ENCODE measurements at places on chromosomes 3 and 15. TPM values are rescaled to one million over a fixed set of nuclear protein-coding genes. Genes with fewer than 3 reads are reported as not detected.

DNA sequence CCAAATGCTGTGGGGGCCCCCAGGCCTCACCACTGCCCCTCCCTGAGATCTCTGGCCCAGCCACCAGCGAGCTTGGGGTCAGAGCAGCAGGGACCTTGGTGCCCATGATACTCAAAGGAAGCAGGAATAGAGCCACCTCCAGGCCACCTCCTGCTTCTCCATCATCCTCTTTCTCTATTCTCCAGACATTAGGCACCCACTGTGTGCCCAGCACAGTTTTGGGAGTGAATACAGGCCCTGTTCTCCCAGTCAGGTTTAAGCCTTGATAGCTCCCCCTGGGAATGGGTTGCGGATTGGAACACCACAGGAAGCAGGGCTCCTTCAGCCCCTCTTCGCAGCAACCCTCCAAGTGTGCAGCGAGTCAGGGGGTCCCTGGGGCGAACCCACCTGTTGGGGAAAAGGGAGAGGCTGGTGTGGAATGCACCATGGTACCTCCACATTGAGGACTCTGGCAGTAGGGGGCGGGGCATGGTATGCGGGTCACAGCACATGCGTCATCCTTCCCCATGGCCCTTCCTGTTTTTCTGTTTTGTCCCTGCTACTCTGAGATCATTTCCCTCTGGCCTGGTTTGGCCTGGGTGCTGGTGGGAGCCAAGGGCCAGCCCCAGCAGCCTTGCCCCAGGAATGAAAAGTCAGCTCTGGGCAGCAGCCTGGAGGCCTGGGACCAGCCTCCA is 14.2 kb upstream of the SEMA3B start:
- no peak for DNase-seq

DNAJC17 gene
- polyA plus RNA-seq, result 50.9 TPM

DNA sequence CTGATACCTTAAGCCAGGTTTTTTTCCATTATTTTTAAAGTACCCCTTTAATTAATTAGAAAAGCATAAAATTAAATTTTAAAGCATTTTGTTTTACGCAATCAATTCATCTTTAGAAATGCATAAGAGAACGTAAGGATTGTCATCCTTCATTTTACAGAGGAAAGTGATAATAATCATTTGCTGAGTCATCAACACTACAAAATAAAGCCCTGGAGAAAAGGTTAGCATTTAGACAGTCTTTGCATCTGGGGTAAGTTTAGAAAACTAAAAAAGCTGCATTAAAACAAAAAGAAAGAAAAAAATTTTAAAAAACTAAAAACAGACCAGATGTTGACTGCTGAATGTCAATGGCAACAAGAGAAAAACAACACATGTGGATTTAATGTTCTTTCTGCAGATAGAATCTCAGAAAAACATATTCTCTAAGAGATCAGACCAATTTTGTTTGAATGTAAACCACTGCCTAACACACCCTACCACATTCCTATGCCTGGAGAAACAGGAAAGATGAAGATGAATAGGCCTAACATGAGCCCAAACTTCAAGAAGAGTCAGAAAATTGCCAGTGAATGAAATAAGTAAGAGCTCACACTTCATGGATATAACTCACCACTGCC is 59.9 kb downstream of the SUCNR1 start:
- DNase-seq, result no peak

GRCh38 chr3:40387001-40387894 is at the start of gene ENTPD3:
Gene ENTPD3, plus strand, starts transcription at chr3:40387184. Its CDS starts 874 bp downstream, at chr3:40388058.
- DNase-seq, result no peak

GRCh38 chr3:152229692-152230091 is 39.0 kb upstream of the MBNL1 start:
- no peak for DNase-seq

DNA sequence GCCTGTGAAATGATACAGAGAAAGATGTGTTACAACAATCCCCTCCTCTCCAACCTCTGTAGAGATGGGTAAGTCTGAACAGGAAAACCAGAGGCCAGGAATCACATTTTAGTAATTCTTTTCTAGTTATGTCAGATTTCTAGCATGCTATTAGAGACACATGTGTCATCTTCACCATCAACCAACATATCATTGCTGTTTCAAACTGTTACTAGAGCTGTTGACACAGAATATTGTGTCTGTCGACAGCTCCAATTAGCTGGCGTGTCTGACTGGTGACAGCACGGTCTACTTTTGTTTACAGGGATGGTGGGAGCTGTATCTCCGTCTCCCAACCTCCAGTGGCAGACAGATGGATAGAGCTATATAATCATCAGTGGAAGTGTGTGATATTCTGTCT is 393.2 kb downstream of the SOX2 start:
- no peak for DNase-seq

DZIP1L gene
- not detected for polyA plus RNA-seq

DNA sequence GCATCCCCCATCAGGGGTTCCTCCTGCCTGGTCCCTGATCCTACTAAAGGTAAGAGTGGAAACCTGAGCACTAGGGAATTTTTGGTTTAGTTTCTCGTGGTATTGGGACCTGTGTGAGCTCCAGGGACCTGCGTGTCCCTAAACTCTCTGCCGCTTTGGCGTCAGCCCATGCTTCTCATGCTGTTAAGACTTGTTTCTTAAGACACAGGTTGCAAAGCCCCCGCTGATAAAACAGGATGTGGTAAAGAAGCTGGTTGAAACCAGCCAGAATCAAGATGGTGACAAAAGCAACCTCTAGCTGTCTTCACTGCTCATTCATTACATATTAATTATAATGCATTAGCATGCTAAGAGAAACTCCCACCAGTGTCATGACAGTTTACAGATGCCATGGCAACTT is 64.6 kb downstream of the LYZL4 start:
- DNase-seq, result no peak

GRCh38 chr3:131174752-131175151 is 148.1 kb downstream of the NEK11 start:
- peak; percentile 27 for DNase-seq

GRCh38 chr3:46127503-46127902 is 80.6 kb downstream of the CCR1 start:
- DNase-seq, result no peak

DOCK3 gene
- polyA plus RNA-seq, result 0.26 TPM

- no peak for DNase-seq
These were observed 6.0 kb downstream of the SLC6A1 start for GRCh38 chr3:10998542-10998941.

EEFSEC gene
- 29.1 TPM for polyA plus RNA-seq

DNA sequence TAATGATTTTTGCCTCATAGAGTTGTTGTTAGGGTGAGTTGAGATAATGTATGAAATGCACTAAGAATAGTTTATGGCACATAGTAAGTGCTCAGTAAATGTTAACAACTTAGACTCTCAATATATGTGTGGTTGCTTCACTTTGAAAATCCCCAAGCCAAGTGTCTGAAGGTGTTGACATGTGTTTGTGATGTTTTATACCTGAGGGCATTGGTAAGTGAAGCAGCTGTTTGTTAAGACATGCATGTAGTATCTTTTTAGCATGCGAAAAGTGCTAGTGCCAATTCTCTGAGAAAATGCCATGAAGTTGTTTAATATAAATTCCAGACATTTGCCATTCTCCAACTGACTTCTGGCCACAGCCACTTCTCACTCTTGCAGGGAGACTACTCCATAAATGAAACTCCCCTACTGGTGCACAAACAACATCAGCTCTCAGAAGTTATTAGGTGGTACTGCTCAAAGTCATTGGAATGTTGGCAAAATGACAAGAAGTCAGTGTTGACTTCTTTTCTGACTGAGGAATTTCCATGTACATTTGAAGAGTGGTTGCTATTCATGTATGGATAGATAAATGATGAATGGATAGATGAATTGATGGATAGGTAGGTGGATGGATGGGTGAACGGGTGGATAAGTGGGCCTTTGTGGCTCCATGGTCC is 103.6 kb upstream of the NUDT16 start:
- no peak for DNase-seq

DNA sequence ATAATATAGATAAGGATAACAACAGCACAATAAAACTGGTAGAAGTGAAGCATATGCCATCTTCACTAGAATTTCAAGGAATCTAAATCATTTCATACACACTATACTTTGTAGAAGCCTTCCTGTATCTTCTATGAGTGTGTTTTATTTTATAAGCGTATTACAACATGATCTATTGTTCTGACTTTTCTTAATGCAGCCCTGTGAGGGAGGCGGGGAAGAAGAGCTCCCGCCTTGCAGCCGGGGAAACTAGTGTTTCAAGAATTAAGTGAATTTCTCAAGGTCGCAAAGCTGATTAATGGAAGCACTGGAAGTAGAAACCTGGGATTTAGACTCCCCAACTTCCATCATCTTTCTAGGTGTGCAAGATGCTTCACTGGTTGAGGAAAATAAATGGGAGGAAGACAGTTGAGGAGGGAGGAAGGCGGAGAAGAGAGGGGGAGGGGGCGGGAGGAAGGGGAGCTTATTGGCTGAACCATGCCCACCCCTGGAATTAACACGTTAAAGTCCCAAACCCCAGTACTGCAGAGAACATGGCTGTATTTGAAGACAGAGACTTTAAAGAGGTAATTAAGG is 32.9 kb downstream of the VGLL4 start:
- no peak for DNase-seq

- no peak for DNase-seq
These were observed 52.4 kb downstream of the IL1RAP start for GRCh38 chr3:190566043-190566933.

GRCh38 chr3:189331002-189331418 is 159.2 kb downstream of the TPRG1 start:
- DNase-seq, result no peak

CDCP1 gene
- 0.71 TPM for polyA plus RNA-seq

EID1 gene
- 214 TPM for polyA plus RNA-seq

- DNase-seq, result no peak
These were observed 521.8 kb upstream of the CNTN3 start for GRCh38 chr3:75136100-75136897.

MTMR10 gene
- polyA plus RNA-seq, result 4.9 TPM

CPNE9 gene
- polyA plus RNA-seq, result not detected

WWTR1 gene
- polyA plus RNA-seq, result 8.8 TPM

GRCh38 chr3:165617134-165617533 is 220.1 kb downstream of the BCHE start:
- no peak for DNase-seq

GATM gene
- 25.0 TPM for polyA plus RNA-seq

GRCh38 chr3:154334973-154335420 is 10.7 kb upstream of the DHX36 start:
- no peak for DNase-seq

IL17RE gene
- polyA plus RNA-seq, result not detected

DNA sequence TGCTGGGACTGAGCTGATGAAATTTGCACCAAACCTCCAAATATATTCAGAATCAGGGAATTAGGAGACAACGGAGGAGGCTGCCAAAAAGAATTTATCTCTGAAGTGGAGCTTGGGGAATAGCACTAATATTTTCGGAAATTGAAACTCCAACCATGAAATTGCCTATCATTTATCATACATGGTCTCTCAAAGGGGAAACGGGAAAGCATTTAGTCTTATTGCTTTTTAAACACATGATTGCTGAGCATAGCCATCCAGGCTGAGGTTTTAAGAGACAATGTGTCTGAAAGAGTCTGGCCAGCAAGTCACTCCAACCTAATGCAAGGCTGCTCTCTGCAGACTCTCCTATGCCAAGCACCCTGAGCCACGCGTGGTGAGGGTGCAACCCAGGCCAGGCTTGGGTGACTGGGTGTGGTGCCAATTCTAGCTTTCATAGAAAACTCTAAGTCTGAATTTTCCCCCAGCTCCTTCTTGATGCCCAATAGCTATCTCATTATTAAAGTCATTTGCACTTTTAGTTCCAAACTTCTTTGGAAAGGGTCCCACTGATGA is 200.2 kb downstream of the RPLP1 start:
- DNase-seq, result no peak

DNA sequence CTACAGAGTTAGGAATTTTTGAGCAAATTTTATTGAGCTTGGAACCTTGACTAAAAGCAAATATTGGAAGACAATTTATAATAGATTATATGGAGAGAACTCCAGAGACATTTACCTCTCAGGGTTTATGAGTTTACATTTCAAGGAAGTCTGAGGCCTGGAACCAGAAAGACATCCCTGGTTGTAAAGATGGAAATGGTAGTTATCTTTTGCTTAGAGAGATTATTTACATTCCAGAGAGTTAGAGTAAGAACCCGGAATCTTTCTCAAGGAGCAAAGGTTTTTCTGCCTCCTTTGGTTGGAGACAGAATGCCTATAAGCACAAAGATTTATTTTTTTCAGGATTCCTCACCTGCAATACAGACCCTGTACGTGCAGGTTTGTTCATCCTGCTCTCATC is 458.1 kb downstream of the TBL1XR1 start:
- no peak for DNase-seq

- no peak for DNase-seq
These were observed 797.5 kb downstream of the AGBL1 start for GRCh38 chr15:86877171-86877631.

DNA sequence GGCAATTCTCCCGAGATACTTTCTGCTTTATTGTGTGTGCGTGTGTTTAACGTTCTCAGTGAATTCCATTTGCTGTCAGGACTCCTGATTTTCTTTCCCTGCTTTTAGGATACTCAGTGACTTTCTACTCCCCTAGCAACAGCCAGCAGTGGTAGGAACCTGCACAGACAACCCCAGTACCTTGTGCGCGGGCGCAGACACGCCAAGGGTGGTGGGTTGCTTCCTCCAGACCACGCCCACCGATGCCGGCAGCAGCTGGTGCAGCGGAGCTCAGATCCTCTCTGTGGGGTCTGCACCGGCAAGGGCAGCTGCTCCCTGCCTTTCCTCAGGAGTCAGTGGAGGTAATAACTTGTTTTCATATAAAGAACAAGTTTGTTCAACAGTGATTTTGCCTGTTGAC is 225.1 kb upstream of the NDN start:
- no peak for DNase-seq

DNA sequence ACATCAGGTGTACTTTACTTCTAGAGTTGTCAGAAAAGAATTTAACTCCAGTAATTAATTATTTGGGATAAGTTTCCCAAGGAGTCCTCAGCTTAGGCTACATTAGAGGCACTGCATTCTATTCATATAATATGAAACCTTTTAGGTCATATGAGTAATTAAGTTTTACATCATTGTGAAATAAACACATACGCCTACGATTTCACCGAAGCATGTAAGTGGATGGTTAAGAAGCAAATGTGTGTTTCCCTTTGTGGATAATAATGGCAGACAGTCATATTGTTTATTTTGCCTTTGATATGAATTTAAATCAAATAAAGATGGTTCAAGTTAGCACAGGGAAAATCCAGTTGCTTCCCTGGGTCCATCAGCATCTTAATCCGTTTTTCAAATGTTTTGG is 535.9 kb upstream of the ATP11B start:
- DNase-seq, result no peak

- DNase-seq, result no peak
These were observed 92.5 kb downstream of the ADAMTS9 start for GRCh38 chr3:64595253-64595694.

DNA sequence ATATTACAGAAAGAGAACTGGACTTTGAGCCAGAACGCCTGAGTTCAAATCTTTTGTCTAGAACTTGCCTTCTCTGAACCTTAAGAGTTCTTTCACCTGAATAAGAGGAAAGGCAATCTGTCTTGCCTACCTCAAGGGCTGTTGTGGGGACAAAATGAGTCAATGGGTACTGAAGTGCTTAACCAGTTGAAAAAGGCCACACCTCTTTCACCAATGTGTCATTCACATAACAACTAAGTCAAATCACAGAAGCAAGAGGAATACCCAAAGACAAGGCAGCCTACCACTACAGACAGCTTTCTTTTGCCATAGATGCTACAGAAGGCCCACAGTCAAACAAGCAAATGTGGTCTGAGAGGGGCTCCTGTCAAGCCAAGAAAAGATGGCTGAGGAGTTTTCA is 39.7 kb downstream of the NBEAL2 start:
- DNase-seq, result peak; percentile 67

GRCh38 chr3:53114412-53115074 is 15.7 kb downstream of the RFT1 start:
- no peak for DNase-seq
